CD4-positive, alpha-beta memory T cell (primary cell): ENCODE measurements at places on chromosomes 4 and X.
A peak's percentile ranks its signal among the peaks of the same experiment; 100 is the strongest.

DNA sequence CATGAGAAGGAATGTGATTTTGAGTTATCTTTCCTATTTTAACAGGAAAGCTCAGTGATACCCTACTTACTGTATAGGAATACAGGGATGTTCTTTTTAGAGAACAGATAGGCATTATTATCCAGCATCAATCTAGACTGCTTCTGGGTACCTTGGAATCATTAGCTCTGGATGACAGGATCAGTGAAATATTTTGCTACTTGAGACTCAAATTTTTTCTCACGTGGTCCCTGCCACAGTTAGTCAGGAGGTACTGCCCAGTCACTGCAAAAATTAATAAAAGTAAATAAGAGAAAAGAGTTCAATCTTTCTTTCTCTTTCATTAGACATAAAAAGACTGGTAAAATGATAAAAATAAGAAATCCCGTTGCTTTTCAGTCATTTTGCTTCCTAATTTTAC lies 5.5 kb downstream of the ZNF827 start:
- H3K27ac ChIP-seq: no peak overlapping the region
- no peaks in the 10 kb centered on the region for H3K27me3 ChIP-seq
- no peak overlapping the region for H3K4me3 ChIP-seq
- H3K4me1 ChIP-seq: peaks cover 7% of the 10 kb centered on the region
- no peak for DNase-seq
- no peaks in the 10 kb centered on the region for H3K36me3 ChIP-seq

DNA sequence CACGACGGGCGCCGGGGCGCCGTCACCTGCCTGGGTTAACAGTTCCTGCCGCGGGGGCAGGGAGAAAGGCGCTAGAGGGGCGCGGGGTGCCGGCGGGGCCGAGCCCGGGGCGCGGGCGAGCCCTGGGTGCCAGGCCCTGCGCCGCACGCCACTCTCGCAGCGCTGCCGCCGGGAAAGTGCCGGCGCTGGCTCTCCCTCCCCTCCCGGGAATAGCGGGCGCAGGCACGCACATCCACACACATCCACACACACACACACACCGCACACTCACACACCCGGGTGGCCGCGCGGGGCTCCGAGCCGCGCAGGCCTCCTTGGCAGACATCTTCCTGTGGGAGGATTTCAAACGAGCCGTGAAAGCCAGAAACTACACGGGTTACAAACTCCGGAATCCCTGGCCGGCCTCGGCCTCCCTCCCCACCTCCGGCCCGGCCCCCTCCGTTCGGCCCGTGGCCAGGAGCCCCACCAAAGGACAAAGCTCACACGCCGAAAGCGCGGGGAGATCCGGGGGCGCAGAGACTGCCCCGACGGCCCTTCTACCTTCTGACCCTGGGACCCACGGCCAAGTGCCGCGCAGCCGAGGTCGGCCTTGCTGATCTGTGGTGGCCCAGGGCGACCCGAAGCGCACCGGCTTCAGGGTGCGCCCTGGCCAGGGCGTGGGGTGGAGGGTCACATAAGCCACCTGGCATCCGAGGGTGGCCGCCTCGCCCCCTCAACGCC lies 92.3 kb downstream of the BCOR start:
- no peak for DNase-seq
- peaks cover 14% of the 10 kb centered on the region for H3K4me1 ChIP-seq
- H3K4me3 ChIP-seq: peak overlapping the region; percentile 24

DNA sequence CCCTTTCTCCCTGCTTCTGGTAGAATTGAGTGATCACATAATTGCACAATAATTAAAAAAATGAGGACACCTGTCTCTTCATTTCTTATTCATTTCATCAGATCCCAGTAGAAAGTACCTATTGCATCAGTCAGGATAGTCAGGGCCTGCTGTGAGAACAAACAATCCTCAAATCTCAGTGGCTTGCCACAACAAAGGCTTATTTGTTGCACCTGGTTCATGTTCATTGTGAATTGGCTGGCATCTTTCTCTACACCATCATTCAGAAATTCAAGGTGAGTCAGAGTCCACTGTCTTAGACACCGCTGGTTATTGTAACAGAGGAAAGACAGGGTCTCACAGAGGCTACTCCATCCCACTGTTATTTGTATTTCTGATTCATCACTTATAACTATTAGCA lies 409.8 kb downstream of the STIM2 start:
- H3K4me1 ChIP-seq: no peaks in the 10 kb centered on the region
- no peak for DNase-seq
- no peaks in the 10 kb centered on the region for H3K36me3 ChIP-seq
- no peak overlapping the region for H3K27ac ChIP-seq

DNA sequence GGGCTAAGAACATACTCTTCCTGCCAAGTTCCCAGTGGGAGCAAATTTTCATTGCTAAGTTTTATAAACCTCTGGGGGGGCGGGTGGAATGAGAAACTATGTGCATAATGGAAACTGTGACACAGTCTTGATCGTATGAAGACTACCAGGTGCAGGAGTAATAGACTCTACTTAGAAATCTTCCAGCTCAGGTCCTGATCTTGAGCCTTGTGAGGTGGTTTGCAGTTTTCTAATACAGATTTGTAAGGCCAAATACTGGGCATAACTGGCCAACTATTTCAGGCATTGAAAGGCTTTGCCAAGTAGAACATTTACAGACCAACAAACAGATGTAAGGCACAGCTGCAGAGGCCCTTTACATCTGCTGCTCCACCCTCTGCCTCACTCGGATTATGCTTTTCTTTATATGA lies 89.7 kb upstream of the CBR4 start:
- no peaks in the 10 kb centered on the region for H3K27me3 ChIP-seq
- no peaks in the 10 kb centered on the region for H3K36me3 ChIP-seq
- no peaks in the 10 kb centered on the region for H3K4me1 ChIP-seq
- no peak overlapping the region for H3K4me3 ChIP-seq
- no peak for DNase-seq

DNA sequence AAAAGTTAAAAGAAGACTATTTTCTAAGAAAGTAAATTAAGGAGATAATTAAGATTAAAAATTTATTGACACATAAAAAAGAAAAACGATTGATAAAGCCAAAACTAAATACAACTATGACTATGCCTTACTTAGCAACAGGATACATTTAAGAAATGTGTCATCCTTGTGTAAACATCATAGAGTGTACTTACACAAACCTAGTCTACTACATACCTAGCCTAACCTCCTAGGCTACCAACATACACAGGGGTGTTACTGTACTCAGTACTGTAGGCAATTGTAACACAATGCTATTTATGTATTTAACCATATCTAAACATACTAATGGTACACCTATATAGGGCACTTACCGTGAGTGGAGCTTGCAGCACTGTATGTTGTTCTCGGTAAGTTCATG lies 108.3 kb downstream of the ANXA10 start:
- no peak for DNase-seq
- no peaks in the 10 kb centered on the region for H3K27me3 ChIP-seq
- no peak overlapping the region for H3K27ac ChIP-seq
- no peaks in the 10 kb centered on the region for H3K36me3 ChIP-seq

DNA sequence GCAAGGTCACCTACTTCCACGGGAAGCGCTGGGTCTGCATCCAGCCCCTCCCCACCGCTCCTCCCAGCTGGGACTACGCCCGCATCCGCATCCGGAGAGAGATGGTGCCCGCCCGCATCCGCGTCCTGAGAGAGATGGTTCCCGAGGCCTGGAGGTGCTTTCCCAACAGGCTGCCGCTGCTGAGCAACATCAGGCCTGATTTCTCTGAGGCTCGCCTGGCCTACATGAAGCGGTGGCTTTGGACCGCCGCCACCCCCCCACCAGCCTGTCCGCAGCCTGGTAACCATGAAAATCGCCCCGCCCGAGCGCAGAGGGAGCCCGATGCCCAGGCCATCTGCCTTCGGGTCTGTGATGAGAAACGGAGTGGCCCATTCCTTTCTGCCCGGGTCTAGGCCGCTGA lies 18.1 kb downstream of the CLTRN start:
- no peak overlapping the region for H3K27ac ChIP-seq
- DNase-seq: no peak
- H3K4me3 ChIP-seq: no peak overlapping the region
- no peaks in the 10 kb centered on the region for H3K36me3 ChIP-seq
- H3K27me3 ChIP-seq: no peaks in the 10 kb centered on the region
- H3K4me1 ChIP-seq: no peaks in the 10 kb centered on the region

- H3K27me3 ChIP-seq: no peaks in the 10 kb centered on the region
- peaks cover 26% of the 10 kb centered on the region for H3K4me1 ChIP-seq
- no peak overlapping the region for H3K27ac ChIP-seq
- no peak for DNase-seq
Measured at GRCh38 chr4:108427946-108428485, 192.4 kb upstream of the RPL34 start.
